A549 treated with Hydrocortisone at 1 μM for 4 hours (cell line): ENCODE measurements at places on chromosomes 11 and 22. TPM values are rescaled to one million over a fixed set of nuclear protein-coding genes. Genes with fewer than 3 reads are reported as not detected.

Gene NXPE2
- not detected in 5 replicates for total RNA-seq

Gene DMC1
- total RNA-seq, result 2.8 to 5.4 TPM (median 3.7 TPM) in 5 replicates

Gene ANO1
- total RNA-seq, result 2.2 to 3.6 TPM (median 2.6 TPM) in 5 replicates

Gene ARCN1
- total RNA-seq, result 82.7 to 107 TPM (median 89.9 TPM) in 5 replicates

Gene EI24
- total RNA-seq, result 102 to 118 TPM (median 104 TPM) in 5 replicates
